ENCODE measurements at places on chromosomes 3 and 15.

- DNase-seq = no peak
Observed at GRCh38 chr3:106126067-106126845, 257.4 kb upstream of the CBLB start.

DNA sequence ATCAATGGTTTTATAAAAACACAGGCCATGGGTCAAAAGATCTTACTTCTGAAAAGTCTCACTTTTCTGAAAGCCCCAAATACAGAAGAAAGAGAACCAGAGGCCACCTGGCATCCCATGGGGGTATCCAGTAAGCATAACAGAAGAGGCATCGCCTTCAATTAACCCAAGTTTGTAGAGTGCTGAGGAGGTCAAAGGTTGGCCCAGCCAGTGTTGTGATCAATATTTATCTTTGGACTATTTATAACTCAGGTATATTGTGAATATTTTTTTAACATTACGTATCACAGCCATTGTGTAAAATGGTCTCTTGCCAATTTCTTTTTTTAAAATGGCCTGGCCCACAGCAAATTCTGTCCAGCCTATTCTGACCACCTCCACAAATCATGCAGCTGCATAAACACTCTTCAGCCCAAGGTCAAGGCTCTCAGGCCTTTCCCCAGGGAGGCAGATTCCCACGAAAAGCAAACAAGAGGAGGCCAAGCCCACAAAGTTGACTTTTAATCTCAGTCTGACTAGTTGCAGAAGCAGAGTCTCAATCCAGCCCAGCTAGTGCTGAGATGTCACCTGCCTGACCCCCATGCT is 26.2 kb upstream of the SPTBN5 start:
- DNase-seq = no peak

DNA sequence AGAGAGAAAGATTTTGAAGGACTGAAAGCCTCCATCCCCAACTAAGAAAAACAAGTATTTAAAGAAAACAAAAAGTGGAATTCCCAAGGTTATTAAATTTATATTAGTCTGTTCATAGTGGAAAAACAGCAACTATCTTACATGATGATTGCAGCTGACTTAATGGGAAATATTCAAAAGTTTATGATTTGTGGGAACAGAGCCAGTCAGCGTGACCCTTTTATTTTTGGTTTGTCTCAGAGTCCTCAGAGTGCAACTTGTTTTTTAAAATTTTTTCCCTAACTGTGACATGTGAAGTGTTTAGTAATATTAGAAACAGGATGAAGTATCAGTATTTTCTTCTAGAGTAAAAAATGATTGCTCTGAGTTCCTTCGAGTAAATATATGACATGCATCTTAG is 441.9 kb upstream of the MCTP2 start:
- no peak for DNase-seq

GRCh38 chr3:9193633-9194195 is 55.7 kb downstream of the SRGAP3 start:
- DNase-seq = no peak

GRCh38 chr3:36489679-36490425 is 109.5 kb downstream of the STAC start:
- no peak for DNase-seq

DNA sequence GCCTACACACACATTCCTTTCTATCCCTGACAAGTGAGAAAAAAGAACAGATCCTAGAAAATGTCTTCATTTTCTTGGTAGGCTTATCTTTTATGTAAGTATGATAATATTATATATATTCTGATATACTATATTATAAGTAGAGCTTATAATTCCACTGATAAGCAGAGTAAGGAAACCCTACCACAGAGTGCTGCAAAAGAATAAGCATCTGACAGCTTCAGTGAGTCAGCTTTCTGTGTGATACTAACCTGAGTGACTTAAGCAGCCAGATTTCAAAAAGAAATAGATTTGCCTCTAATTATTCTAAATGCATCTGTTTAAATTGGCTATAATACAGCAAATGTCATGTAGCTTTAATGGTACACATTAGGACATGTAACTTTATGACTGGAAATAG is 656.0 kb downstream of the MCTP2 start:
- no peak for DNase-seq

- DNase-seq = no peak
Observed at GRCh38 chr3:178090899-178091298, 445.3 kb upstream of the KCNMB2 start.

DNA sequence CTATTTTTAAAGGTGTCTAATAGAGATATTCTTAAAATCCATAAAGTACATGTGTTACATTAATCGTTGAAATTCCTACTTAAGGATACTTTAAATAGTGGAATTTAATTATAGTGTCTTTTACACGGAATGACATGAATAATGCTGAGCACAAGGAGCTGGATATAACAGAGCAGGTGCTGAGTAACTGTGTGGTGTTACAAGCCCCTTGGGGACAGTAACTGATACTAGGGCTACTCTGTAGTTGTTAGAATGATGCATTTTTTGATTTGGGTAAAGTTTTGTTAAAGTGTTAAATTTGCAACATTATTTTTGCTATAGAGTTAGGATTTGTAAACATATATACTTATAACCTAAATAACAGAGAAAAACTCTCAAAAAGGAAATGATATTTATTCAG is 1496.1 kb downstream of the OTOL1 start:
- no peak for DNase-seq

GRCh38 chr3:14583548-14584091 is 43.5 kb upstream of the GRIP2 start:
- DNase-seq = no peak

Measured in CD8-positive, alpha-beta T cell (primary cell).